T1000 (cell line): ENCODE measurements at places on chromosomes 13 and 19.
A peak's percentile ranks its signal among the peaks of the same experiment; 100 is the strongest.

DNA sequence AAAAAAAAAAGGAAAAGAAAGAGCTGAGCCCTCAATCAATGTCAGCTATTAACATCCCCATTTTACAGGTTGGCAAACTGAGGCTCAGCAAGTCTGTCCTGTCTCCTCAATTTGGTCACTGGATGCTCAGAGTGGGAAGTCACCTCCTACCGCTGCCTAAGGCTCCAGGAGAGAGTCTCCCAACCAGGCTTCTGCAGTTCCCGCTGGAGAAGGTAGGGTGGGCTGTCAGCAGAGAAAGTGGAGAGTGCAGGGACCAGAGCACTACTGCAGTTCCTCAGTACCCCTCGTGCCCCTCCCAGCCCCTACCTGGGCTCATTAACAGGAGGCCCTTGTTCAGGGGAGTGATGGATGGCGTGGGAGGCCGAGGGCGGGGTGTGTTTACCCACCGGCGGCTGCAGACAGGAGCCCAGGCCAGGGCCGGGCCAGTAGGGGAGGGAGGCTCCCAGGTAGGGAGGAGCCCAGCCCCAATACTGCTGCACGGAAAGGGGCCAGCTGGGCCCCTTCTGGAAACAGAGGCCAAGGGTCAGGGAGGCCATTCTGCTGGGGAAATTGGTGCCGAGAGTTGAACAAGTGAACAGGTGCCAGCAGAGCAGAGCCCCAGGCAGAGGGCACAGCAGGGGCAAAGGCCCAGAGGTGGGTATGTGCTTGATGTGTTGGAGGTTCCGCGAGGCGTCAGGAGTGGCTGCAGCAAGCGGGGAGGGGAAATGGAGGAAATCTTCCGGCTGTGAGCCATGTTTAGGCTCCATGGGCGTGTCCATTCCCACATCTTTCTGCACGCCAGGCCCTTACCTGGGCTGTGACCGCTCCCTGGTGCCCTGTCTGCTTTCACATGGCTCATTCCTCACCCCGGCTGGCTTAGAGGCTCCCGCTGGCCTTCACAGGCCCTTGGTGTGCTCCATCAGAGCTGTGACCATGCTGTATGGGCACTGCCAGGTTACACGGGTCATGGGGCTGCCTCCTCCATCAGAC, 7.6 kb upstream of the COMP start:
- no peak for DNase-seq

- no peak for DNase-seq
Observed at GRCh38 chr19:55537741-55538111, 793 bp upstream of the SBK2 start.

- peak; percentile 50 for DNase-seq
Observed at GRCh38 chr13:114132419-114133121, at the start of gene RASA3. Gene RASA3, minus strand, starts transcription at chr13:114132623. Its CDS starts 134 bp downstream, at chr13:114132489.

GRCh38 chr19:7000816-7001215, 20.4 kb downstream of the MBD3L2B start:
- no peak for DNase-seq

DNA sequence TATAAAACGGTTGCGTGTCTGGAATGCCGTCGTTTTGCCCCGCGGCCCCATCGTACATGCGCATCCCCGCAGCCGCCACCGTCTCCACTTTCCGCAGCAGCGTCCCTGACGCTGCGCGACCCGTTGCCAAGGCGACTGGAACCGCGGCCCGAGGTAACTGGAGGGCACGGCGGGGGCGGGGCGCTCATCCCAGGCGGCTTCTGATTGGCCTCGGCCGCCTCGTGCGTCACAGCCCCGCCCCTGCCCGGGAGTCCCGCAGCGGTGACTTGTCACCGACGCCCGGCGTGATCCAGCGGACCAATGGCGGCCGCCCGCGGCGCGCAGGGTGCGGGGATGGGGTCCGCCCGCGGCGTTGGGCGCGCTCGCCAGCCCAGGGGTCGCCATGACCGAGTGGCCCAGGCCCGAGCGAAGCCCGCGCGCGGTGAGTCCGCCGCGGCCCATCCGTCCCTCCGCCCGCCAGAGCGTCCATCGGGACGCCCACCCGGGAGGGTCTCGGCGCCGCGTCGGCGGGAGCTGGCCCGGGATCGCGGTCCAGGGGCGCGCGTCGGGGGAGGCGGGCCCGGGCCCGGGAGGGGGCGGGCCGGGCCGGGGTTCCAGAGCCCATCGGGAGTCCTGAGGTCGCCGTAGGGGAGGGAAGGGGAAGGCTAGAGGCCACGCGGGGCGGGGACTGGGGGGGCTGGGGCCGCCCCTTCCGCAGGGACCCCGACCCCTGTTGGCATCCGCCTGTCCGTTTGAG, at the start of gene ZSCAN1:
TSS of gene ZSCAN1 (plus strand) at position 285 of the 736 bp plus-strand sequence. CDS start 3,812 bp downstream, outside the sequence.
- DNase-seq, result peak; percentile 92

- no peak for DNase-seq
Observed at GRCh38 chr13:99740251-99740979, 231.2 kb downstream of the ZIC5 start.

DNA sequence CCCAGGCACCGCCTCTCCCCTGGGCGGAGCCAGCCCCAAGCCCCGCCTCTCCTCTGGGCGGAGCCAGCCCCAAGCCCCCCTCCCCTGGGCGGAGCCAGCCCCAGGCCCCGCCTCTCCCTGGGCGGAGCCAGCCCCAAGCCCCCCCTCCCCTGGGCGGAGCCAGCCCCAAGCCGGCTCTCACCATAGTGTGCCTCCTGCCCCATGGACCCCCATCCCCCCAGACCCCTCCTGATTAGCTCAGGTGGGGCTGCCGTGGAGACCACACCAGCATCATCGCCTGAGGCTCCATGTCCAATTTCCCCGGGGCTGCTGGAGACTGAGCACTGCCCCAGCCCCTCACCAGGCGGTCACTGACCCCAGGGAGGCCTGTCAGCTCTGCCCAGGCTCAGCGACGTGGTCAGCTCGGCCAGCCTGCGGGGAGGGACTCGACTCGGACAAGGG, 4.2 kb upstream of the MADCAM1 start:
- DNase-seq, result peak; percentile 68

DNA sequence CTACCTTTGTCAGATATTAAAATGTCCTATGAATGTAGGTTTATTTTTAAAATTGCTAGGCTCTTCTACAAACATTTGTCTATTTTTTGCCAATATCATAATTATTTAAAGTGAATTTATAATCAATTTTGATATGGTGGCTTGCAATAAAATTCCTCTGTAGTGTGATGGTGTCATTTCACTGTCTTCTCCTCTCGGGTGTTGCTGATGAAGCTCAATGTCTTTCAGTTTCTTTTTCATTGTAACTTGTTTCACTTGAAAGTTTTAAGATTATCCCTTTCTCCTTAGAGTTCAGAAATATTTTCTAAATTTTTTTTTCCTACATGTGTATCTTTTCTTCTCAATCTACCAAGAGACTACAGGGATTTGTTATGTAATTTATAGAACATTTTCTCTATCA, 267.1 kb upstream of the EDNRB start:
- no peak for DNase-seq

- no peak for DNase-seq
Observed at GRCh38 chr19:32539240-32539916, 41.6 kb upstream of the PDCD5 start.

- DNase-seq, result peak; percentile 96
Observed at GRCh38 chr19:57362997-57363687, at the start of the genes TRAPPC2B and ZNF547. Gene TRAPPC2B, plus strand, starts transcription at chr19:57363551. Its CDS starts 1,283 bp downstream, at chr19:57364834. Gene ZNF547, plus strand, starts transcription at chr19:57363551. Its CDS starts 5,005 bp downstream, at chr19:57368556.

DNA sequence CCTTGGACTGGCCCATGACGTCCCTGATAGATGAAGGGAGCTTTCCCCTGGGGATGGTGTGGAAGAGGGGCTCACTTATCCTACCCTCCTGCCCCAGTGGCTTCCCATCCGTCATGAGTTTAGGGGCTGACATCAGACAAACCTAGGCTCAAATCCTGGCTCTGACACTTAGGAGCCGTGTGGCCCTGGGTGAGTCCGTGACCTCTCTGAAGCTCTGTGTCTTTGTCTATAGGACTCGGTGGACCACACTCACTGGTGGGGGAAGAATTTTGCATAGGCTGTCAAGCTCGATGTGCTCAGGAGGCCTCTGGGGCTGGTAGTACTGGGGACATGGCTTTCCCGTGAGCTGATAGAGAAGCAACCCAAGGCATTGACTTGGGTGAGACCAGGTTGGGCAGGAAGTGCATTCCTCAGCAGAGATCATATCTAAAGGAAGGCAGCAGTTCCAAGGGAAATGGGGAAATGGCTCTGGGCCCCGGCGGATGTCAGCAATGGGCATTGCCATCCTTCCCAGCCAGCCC, 17.4 kb upstream of the AP1M2 start:
- DNase-seq, result no peak
